ENCODE measurements at places on chromosomes 11 and 22.

DNA sequence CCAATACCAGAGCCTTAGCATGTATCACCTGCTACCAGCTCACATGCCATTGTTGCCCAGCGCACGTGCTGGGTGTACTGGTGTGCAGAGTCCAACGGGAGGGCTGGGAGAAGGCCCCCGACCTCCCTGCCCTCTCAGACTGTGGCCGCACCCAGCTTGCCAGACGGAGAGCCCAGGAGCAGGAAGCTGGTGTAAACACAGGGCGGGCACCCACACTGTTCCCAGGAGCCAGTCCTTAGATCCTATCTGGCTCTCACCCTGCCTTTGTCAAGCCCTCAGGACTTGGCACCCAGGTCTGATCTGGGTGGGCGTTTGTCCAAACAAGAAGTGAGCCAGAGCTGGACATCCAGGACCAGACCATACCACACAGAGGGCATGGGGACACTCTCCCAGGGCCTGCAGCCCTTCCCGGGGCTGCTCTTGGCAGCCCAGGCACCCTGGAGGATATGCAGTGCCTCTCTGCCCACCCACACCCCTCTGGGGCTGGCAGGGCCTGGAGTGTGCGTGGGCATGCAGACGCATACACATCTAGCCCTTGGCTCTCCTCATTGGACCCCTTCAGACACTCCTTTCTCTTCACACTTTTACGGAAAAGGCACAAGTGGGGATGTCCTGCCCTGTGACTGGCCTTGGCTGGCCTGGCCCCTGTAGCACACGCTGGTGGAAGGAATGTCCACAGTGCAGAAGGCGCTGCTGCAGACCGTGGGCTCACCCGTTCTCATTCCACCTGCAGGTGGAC lies 19.9 kb upstream of the CLDN5 start:
- DNase-seq, result no peak

GRCh38 chr22:28547132-28547842 lies 132.4 kb downstream of the TTC28 start:
- DNase-seq, result no peak

GRCh38 chr11:62680825-62681240 lies 2.0 kb upstream of the UBXN1 start:
- peak; percentile 71 for DNase-seq

- DNase-seq, result no peak
These were observed 81.7 kb upstream of the APOA1 start for GRCh38 chr11:116918925-116919655.

- DNase-seq, result peak; percentile 82
These were observed 27.3 kb downstream of the MARK2 start for GRCh38 chr11:63866211-63866610.

GRCh38 chr11:4960877-4961276 lies 5.4 kb upstream of the OR51A2 start:
- no peak for DNase-seq

- DNase-seq, result no peak
These were observed 18.6 kb upstream of the TMA7B start for GRCh38 chr22:39941601-39942000.

DNA sequence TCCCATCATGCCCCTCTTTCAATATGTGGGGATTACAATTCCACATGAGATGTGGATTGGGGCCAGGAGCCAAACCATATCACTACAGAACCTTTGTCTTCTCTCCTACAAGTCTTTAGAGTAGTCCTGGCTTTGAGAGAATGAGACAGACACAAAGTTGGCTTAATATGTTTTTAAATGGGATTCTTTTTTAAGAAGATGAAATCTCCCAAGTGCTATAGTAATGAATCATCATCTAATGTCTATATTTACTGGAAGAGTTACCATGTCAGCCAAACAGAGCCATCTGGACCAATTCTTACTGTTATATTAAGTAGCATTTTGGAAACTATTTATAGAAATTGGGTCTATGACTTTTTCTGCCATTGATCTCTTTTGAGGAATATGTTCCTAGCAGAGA lies 38.1 kb upstream of the CARD18 start:
- DNase-seq, result no peak

- no peak for DNase-seq
These were observed 71.9 kb downstream of the PLEKHA7 start for GRCh38 chr11:16942342-16942741.

GRCh38 chr22:42889304-42889703 lies 32.2 kb upstream of the ARFGAP3 start:
- no peak for DNase-seq

DNA sequence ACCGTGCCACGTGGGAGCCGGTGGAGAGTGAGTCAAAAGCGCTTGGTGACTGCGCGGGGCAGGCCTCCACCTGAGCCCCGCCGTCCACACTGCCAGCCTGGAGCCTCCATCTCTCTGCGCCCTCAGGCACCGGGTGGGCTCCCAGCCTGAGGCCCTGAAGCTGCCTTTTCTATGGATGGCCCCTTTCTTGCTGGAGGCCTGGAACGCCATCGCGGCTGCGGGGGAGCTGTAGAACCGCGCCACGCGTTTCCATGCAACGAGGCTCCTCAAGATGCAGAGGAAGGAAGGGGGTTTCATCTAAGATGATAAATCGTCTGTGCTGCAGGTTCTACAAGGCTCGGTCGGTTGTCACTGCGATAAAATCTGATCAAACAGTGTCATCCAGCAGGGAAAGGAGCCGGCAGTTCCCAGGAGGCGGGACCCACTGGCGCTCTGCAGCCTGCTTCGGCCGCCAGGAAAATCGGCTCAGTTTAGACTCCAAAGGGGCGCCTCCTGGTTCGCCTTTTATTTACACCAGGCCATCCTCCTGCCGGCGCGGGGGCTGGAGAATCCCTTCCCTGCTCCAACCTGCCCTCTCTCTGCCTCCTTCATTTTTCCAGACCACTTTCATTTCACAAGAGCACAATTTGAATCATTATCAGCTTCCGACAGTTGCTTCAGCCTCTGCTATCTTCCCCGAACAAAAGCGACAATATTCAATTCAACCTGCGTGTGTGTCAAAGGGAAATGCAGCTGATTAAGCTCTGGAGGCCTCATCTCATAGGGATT lies 624.4 kb downstream of the BRD1 start:
- no peak for DNase-seq

GRCh38 chr11:35029979-35030682 lies 108.8 kb upstream of the CD44 start:
- no peak for DNase-seq

DNA sequence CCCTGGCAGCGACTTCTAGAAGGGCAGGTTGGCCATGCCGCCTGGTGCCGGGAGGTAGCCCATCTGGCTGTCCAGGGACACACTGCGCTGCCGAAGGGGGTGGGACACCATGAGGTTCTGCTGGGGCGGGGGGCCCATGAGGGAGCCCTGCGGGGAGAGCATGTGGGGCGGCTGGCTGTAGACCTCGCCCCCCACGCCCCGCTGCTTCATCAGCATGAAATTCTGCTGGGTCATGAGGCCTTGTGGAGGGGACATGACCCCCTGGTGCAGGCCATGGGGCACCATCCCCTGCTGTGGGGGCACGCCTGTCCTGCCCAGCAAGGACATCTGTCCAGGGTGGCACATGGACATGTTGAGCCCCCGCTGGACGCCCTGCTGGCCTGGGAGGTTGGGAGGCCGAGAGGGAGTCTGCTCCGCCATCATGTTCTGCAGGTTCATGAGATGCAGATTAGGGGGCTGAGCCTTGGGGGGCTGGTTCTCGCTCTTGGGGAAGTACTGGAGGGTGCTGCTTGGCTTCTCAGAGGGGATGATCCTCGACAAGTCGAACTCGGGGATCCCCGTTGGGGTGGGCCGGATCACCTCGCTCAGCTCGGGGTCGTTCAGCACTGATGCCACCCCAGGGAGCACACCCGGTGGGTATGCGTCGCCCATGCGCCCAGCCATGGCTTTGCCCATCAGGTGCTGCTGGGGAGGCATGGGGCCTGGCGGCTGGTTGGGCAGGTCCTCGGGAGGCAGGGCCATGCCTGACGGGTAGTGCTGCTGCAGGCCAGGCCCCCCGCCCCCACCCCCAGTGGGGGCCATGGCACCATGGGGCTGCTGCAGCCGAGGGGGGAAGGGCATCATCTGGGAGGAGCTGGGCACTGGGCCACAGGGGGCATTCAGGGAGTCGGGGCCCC lies 15.0 kb downstream of the CXCR5 start:
- no peak for DNase-seq

GRCh38 chr11:75342231-75342918 lies 9.1 kb downstream of the ARRB1 start:
- no peak for DNase-seq

GRCh38 chr22:36763576-36763975 lies 12.3 kb downstream of the IFT27 start:
- no peak for DNase-seq

- no peak for DNase-seq
These were observed 88.4 kb downstream of the CCDC81 start for GRCh38 chr11:86463120-86463519.

DNA sequence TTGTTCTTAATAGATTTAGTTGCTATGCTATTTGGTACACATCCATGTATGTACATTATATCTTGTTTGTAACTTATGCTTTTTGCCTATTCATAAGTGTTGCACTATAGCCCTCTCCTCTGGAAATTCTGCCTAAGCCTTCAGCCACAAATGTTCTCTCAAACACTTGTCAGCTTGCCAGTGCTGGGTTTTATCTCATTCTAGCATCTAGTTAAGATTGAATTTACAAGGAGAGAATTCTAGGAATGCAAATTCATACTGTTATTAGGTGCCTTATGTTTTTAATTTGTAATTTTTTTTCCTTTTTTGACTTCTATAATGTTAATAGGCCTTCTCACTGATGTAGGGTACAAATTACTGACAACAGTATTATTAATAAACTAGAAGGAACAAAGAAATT lies 14.6 kb upstream of the CTSC start:
- DNase-seq, result no peak

DNA sequence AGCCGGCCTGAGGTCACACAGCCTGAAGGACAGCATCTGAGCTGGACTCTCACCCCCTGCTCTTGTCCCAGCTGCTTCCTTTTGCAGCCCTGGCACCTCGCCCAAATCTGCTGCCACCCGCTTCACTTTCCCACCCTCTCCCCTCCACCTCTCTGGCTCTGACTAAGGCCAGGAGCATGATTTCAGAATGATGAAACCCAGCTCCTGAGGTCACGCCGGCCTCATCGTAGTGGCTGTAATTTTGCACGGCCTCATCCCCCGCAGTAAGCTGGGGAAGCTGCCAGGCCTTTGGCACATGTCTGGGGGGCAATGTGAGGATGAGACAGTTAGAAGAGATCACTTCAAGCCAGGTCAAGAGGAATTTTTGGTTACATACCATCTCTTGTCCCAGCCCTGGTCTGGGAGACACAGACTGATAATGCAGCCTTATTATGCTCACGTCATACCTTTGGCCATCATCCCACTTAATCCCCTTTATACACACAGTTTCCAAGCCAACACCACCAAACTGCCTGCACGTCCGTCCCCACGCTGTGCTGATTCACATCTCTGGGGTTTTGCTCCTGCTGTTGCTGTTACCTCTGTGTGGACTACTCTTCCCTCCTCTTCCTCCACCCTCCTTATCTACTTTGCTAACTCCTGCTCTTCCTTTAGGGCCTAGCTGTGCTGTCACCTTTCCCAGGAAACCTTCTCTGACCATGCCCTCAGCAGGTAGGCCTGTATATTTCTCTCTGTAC lies 58.1 kb downstream of the CHRDL2 start:
- no peak for DNase-seq

GRCh38 chr11:61414547-61414946 lies 15.2 kb downstream of the CPSF7 start:
- no peak for DNase-seq

DNA sequence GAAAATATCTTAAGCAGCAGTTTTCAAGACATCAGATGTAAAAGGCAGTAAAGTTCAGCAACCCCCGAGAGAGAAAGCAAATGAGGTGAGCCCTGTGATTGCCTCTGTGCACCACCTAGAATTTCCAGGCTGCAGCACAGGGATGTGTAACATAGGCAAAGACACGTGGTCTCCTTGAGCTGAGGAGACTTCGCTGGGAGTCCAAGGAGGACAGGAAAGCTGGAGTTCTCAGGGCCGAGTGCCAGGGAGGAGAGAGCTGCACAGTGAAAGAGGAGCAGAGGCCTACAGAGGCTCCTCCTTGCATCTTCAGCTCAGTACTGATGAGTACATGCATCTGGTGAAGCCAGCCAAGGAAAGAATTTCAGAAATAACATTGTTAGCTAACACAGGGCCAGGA lies 17.6 kb upstream of the TOLLIP start:
- peak; percentile 11 for DNase-seq

DNA sequence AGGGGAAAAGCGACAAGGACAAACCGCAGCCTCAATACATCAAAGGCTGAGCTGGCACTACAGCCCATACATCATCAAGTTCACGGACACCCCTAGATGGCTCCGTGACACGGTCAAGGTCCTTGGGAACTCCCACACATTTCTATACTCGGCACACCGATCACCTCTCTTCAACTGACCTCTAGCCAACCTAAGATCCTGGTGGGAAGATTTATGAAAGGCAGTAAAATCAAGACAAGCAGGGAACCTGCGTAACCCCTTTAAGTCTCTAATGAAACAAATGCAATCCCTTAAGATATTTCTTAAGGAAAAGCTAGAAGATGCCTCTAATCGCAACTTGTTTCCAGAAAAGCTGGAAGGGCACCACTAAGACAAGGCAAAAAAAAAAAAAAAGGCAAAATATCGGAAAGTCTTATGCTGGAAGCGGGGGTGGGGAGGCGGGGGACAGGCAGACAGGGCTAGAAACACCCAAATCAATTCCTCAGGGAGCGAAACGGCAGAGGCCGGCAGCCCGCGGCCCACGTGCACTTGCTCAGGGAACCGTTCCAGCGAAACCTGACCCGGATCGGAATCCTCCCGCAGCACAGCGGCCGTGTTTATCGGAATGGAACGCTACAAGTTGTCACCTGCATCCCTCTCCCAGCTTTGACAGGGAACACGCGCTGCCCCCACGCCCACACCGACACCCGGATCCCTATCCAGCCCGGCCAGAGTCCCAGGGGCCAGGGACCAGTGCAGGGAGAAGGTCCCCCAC lies 1.4 kb downstream of the ARHGAP20 start:
- no peak for DNase-seq

DNA sequence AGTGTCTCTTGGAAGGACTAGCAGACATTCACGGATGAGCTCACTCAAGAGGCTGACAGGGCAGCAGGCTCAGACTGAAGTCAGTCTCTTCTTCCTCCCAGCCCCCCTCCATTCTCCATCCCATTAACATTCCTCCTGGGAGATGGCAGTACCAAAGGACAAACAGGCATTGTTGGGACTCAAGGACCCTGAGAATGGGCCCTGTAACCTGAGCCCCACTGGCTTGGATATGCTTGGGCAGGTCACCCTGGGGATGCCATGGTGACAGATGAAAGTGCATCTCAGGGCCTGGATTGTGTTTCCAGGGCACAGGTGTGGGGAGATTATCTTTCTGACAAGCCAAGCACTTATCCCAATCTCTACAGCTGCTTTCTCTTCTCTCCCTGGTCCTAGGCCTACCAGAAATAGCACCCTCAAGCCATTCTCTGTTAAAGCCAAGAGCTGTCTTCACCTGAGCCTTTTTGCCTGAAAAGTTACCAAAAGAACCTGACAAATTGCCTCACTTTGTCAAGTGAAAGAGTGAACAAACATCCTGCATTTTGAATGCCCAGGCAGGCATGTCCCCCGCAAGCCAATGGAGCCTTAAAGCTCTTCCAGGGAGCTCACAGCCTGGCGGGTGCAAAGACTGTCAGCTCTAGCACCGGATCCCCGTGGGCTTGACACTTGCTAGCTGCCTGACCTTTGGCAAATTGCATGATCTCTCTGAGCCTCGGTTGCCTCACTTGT lies 366.0 kb upstream of the NARS2 start:
- DNase-seq, result no peak

GRCh38 chr11:3679077-3679476 lies 7.9 kb upstream of the CHRNA10 start:
- no peak for DNase-seq

Measured in activated CD8-positive, alpha-beta T cell treated with anti-CD3 and anti-CD28 coated beads, Interleukin-2, amount 10 ng/mL, durations not matched to agents 7 days and 5 days (primary cell).